ENCODE measurements at places on chromosomes 1 and 21. TPM values are rescaled to one million over a fixed set of nuclear protein-coding genes. Genes with fewer than 3 reads are reported as not detected.

- no peak for DNase-seq
Measured at GRCh38 chr1:205188098-205188497, 23.4 kb downstream of the DSTYK start.

GRCh38 chr1:214193691-214194090, 87.3 kb upstream of the SMYD2 start:
- no peak for DNase-seq

Gene AVPR1B
- total RNA-seq: not detected

- DNase-seq: no peak
Measured at GRCh38 chr1:147502760-147503159, 38.5 kb upstream of the BCL9 start.

DNA sequence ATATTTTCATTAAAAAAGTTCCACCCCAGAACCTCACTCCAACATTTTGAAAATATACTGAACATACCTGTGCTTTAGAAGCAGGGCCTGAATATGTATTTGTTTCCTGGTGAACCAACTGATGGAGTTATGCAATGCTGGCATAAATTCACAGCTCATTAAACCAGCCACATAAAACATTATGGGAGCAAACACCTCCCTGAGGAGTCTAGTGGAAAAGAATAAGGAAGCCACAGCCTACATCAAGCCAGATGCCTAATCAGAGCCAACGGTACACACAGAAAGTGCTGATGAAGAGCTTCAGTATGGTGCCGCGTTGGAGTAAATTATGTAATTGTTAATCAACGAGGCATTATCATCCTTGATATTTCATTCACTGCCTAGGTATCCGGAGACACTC, 199.5 kb downstream of the AJAP1 start:
- DNase-seq: no peak

Gene RAP1GAP
- 0.94 TPM for total RNA-seq

DNA sequence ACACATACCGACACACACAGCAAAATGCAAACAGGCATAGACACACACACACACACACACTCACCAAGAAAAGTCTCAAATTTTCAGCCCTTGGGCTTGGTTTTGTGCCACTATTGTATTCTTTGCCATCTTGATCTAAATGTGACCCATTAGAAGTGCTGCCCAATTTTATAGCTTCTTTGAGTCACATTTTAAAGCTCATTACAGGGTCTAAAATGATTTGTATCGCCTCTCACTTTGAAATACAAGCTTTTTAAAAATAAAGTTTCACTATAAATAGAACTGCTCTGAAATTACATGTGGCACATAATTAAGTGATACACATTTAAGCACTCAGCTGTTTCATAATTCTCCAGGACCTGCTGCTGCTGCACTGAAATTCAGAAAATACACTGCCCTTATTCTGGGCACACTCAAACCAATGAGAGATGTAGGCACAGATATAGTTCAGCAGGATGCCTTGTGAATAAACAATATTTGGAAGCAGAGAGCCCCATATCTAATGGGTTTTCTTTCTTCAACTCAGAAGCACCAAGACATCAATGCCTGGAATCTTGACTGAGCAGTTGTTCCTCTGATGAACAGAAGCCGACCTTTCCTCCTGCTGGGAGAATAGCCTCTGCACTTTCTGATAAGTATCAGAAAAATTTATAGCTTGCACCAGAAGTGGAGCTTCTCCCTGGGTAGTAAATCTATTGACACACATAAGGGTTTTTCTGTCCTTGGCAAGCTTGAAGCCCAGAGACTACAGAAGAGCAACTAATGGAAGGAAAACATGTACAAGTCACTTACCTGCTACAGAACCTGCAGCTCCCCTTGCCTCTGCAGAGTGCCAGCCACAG, 37.0 kb upstream of the PLPPR4 start:
- no peak for DNase-seq

DNA sequence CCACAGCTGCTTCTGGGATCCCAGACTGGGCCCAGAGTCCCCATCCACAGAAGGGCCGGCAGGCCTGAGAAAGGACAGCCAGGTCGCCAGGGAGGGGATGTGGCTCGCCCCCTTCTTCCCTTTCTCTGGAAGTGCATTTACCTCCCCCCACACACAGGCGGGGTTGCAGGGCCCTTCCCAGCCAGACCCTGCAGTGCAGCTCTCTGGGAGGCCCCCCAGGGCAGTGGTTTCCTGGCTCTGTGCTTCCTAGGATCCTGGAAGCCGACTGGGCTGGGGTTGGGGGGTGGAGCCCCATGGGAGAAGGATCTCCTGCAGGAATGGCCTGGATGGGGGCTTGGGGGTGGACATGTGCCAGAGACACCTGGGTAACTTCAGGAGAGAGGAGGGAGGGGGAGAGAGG, 4.2 kb upstream of the COL6A1 start:
- no peak for DNase-seq

DNA sequence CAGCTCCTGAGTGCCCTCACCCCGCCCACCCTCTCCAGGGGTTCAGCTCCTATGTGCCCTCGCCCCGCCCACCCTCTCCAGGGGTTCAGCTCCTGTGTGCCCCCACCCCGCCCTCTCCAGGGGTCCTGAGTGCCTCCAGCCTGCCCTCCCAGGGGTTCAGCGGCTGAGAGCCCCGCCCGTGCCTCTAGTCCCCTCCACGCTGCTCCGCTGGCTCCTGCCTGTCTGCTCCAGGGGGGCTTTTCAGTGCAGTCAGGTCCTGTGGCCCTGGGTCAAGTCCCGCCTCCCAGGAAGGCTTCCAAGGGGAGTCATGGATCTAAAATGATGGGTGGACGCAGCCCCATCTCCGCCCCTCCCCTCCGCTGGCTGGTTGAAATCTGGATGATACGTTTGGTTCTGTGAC, 33.8 kb downstream of the SLX9 start:
- DNase-seq: no peak

Gene SH2D1B
- total RNA-seq: 0.07 TPM

Gene CA6
- not detected for total RNA-seq

Gene C8A
- total RNA-seq: not detected

DNA sequence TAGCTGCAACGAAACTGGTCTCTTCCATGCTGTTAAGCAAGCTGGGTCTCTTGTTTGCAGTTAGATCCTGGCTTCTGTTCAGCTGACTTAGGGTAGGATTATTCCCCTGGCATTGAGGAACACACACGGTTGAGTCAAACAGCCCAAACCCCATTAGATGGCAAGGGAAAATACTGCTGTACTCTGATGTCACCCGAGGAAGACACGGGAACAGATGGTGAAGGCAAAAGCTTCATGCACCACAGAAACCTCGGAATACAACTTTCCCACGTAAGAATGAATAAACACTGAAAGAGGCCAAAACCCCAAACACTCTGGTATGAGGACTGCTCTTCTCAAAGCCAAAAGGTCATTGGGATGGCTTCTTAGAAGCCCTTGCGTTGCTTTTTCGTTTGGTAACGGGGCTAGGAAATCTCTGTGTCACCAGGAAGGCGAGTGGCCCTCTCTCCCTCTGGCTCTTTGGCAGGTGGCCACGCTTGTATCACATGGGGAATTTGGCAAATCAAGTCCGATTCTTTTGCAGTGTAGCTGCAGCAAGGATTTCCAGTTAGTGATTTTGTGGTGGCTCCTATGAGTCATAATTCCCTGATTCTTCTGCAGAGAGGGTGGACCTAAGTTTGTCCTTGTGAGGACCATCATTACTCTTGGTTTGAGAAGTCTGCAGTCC, 16.7 kb upstream of the LYST start:
- peak; percentile 84 for DNase-seq

DNA sequence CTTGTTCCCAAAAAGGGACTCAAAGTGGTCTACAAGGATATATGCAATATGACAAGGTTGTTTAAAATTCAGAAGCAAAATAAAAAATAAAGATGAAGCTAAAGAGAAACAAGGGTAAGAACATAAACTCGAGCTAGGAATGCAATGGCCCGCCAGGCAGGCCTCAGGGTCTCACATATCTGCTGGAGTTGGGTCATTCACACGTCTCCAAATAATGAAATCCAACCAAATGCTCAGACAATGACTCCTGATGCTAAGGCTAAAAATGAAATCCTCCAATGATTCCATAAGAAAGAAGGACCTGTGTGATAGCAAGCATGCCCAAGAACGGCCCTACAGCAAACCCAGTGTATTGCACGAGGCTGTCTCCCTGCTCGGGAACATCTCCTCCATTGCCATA, 153.3 kb upstream of the ETS2 start:
- no peak for DNase-seq

DNA sequence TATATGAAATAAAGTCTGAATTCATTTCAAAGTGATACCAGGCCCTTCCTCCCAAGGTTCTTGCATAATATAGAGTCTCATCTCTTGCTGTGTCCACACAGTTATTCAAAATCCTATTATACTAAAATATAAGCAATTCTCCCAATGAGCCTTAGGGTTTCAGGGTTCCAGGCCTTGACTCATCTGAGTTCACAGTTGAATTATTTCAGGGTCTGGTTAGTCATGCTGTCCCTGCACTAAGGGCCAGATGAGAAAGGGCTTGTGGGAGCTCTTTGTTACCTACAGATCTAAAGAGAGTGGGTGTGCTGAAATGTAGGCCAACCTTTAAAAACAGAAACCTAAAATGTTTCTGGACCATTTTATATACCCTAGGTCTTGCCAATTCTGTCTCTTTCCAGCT, 337.5 kb upstream of the LRRC7 start:
- DNase-seq: no peak

DNA sequence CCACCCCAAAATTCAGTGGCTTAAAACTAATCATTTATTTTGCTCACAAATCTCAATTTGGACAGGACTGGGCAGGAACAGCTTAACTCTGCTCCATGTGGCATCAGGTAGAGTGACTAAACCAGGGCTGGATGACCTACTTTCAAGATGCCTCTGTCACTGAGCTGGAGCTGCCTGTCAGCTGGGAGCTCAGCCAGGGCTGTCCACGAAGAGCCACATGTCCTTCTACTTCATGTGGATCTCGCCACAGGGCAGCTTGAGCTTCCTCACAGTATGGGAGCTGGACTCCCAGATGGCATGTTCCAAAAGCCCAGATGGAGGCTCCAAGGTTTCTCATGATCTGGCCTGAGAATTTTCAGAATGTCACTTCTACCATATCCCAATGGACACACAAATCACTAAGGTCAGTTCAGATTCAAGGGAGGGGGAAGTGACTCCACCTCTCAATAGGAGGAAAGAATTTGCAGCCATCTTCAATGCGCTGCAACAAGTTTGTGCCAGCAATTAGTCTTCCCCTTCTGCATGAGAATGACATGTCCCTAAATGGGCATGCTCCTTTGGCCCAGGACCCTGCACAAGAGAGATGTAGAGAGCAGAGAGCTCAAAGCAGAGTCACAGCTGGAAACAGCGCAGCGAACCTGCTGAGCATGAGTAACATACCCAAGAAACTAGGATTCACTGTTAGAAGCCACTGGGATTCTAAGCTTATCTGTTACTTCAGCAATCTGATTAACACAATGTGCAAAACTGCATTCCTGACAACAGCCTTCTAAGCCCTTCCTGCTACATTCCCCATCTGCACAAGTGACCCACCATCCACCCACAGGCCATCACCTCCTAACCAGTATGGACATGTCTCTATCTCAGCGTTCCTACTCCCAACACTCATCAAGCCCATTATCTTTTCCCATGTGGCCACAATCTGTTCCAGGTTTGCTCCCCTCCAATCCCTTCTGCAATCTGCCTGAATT, 17.0 kb downstream of the HLCS start:
- DNase-seq: no peak

Gene PCP4L1
- not detected for total RNA-seq

Gene CATSPERE
- total RNA-seq: under 0.01 TPM

Gene APCS
- not detected for total RNA-seq

GRCh38 chr1:171948511-171948910, 107.2 kb downstream of the DNM3 start:
- no peak for DNase-seq

DNA sequence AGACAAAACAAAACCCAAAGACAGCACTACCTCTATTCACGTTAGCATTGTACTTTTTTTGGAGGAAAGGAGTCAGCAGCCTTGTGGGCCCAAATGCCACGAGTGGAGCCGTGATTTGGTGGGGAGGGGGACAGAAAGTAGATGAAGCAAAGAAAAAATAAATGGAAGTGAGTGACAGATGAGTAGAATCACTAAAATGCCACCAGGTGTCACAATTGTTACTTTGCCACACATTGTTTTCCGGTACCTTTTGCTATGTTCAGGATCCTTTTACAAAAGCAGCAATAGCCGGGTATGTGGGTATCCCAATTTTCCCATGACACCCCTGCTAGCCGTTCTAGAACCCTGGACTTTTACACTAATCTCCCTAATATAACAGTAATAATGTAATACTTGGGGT, 85.0 kb upstream of the AK4 start:
- no peak for DNase-seq
